ENCODE measurements at places on chromosomes 13 and 19. TPM values are rescaled to one million over a fixed set of nuclear protein-coding genes. Genes with fewer than 3 reads are reported as not detected.

The NFIX gene
- total RNA-seq, result 81.4 TPM

The NAT14 gene
- total RNA-seq, result 13.4 TPM

The PRODH2 gene
- not detected for total RNA-seq

The NAPSA gene
- total RNA-seq, result 0.51 TPM

The KIR2DL4 gene
- total RNA-seq, result not detected

The CLASRP gene
- 45.1 TPM for total RNA-seq

The SULT2B1 gene
- not detected for total RNA-seq

The IFI30 gene
- total RNA-seq, result 15.9 TPM

The SYNGR4 gene
- total RNA-seq, result not detected

The KL gene
- total RNA-seq, result 0.25 TPM

The ZNF57 gene
- total RNA-seq, result 4.6 TPM

The B3GNT3 gene
- total RNA-seq, result not detected

The COMP gene
- 96.6 TPM for total RNA-seq

The GDF15 gene
- 33.3 TPM for total RNA-seq

The ZNF443 gene
- 1.1 TPM for total RNA-seq

The TTC9B gene
- total RNA-seq, result not detected

The DCLK1 gene
- total RNA-seq, result 0.25 TPM

The SUPT5H gene
- total RNA-seq, result 87.4 TPM

Data from GM23248 (cell line).